ENCODE measurements at places on chromosomes 13 and 19.

GRCh38 chr19:2659856-2660432 is 42.5 kb downstream of the GNG7 start:
- no peak for DNase-seq

DNA sequence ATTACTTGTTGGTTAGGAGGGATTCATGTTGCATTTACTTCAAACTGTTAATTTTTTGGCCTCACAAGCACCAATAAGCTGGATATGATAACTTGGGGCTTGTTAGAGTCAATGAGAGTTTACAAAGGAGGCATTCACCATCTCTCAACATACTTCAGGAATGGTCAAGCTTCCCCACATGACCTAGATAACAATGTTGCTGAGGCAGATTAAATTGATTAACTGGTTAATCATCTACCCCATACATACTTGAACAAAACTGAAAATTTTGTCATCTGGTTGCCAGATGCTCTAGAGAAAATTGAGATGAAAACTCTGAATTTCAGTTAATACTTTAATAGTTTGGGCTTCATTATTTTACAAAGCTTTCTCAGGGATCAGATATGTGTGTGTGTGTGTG is 43.0 kb upstream of the UBL3 start:
- DNase-seq = no peak

DNA sequence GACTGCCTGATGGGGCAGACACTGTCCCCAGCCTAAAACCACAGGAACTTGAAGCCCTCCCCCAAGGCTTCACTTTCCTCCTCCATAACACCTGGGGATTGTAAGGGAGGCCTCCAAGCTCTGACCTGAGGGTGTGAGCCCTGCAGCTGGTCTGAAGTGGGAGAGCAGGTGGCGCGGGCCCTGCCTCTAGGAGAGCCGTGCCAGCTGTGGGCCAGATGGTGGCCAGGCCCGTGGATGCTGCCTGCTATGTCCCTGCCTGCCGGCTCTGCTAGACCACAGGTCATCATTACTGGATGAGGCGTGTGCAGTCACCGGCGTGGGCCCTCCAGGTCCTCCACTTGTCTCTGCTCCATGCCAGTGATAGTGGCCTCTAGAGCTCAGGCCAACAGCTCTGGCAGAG is 3.5 kb upstream of the KLHL26 start:
- no peak for DNase-seq

- DNase-seq = no peak
These were observed 4.2 kb upstream of the RPL18A start for GRCh38 chr19:17855280-17856152.

GRCh38 chr13:23433171-23434153 is at the start of gene SACS:
TSS of gene SACS (minus strand) at chr13:23433702. CDS start at chr13:23411239, 22,463 bp downstream.
- DNase-seq = no peak

GRCh38 chr19:50710094-50710493 is 9.5 kb downstream of the SHANK1 start:
- no peak for DNase-seq

GRCh38 chr13:44719857-44720671 is 143.9 kb upstream of the TSC22D1 start:
- peak; percentile 30 for DNase-seq

- no peak for DNase-seq
These were observed 6.3 kb upstream of the RDH13 start for GRCh38 chr19:55068950-55069864.

DNA sequence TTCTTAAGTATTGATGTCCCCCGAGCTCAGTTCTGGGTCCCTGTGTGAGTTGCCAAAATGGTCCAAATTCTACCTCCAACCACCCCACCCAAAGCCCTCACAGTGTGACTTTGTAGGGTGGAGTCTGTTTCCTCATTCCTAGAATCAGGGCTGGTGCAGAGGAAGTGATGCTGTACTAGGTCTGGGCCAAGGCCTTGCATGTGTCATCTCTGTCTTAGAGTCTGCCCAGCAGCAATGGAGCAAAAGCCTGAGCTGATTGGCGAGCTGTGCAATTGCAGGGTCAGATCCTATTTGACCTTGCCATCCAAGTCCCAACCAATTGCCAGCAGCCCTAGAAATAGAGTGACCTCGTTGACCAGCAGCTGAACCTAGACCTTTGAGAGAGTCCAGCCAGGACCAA is 97.0 kb upstream of the ANKRD10 start:
- no peak for DNase-seq

DNA sequence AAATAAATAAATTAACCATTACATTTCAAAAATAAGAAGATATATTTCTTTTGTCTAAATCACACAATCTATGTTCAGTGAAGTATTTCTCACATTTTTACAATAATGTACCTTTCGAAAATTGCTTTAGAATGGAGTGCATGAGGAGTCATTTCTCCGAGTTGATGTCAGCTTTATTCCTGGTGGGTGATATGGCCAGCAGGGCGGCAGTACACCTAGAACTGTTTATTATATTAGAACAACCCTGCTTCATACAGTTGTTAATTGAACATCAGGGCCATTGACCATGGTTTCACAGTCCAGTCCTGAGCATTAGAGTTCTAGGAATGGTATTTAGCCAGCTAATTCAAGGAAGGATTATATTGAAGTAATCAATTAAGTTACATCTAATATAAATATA is 696.3 kb upstream of the SLC10A2 start:
- DNase-seq = no peak

GRCh38 chr19:535017-535835 is 3.7 kb downstream of the CDC34 start:
- no peak for DNase-seq

DNA sequence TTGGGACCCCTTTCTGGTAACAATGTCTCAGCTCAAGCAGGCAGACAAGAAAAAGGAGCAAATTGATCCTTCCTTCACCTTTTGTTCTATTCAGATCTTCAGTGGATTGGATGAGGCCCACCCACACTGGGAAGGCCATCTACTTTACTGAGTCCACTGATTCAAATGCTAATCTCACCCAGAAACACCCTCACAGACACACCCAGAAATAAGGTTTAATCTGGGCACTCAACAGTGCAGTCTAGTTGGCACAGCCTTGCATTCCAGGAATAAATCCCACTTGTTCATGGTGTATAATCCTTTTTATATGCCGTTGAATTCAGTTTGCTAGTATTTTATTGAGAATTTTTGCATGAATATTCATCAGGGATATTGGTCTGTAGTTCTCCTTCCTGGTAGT is 148.4 kb downstream of the COG6 start:
- DNase-seq = no peak

GRCh38 chr19:19083413-19084178 is 19.8 kb downstream of the SLC25A42 start:
- no peak for DNase-seq

DNA sequence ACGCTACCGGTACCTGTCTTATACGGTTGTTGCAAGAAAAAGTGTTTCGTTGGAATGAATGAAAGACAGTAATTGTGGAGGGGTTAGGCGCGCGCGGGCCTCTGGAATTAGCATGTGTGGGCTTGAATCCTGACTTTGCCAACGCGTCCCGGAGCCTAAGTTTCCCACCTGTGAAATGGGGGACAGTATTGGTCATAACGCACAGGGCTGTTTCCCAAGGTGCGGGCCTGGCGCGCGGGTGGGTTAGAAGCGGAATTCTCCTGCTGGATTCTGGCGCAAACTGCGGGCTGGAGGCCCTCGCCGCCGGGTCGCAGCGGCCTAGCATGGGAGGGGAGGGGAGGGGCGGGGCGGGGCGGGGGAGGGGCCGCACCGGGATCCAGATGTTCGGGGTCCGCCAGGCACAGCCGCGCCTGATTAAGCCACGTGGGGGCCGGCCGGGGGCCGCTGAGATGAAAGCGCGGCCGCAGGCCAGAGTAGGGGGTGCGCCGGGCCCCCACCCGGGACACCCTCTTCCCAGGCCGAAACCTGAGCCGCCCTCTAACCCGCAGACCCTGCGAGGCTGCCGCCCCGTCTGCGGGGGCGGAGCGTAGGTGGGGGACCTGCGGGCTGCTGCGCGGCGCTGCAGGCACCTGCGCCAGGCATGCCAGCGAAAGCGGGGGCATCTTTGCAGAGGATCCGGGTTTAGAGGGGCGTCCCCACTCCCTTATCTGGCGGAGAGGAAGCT is 1.2 kb upstream of the TMEM59L start:
- DNase-seq = no peak

- DNase-seq = no peak
These were observed 492 bp upstream of the PGLYRP1 start for GRCh38 chr19:46023311-46023779.

DNA sequence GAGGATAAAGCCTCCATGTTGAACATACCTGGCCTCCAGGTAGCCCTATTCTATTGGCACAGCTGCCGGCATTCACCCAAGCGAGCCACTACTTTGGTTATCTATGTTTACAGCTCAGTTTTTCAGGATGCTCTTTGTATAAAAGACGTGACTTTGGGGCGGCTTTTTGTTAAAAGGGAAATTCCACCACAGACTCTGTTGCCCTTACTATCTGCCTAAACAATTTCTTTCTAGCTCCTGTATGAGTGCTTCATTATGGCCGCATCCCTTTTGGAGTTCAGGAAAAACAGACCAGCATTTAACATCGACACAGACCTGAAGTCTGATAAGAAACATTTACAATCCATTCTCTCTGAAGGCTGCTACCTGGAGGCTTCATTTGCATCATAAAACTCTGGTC is 9.1 kb upstream of the IGSF23 start:
- DNase-seq = no peak

DNA sequence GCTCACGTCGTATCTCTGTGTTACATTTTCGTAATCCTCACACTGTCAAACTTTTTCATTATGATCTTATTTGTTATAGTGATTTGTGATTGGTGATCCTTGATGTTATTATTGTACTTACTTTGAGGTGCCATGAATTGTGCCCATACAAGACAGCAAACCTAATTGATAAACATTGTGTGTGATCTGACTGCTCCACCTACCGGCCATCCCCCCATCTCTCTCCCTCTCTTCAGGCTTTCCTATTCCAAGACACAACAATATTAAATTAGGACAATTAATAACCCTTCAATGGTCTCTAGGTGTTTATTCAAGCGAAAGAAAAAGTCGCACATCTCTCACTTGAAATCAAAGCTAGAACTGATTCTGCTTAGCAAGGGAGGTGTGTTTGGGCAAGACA is 349.3 kb downstream of the RBM26 start:
- no peak for DNase-seq

DNA sequence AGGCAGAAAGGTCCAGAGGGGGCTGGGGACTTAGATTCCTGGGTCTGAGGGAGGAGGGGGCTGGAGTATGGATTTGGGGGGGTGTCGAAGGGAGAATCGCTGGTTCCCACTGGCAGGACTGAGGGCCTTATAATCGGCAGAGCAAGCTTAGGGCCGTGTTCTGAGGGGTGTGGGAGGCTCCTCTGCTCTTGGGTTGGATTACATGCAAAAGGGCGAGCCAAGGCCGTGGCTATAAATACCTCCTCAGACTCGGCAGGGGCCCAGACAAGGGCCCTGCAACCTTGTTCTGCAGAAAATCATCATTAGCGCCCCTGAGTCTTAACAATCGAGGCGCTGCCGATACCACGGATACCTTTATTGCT is 707 bp upstream of the MAMSTR start:
- DNase-seq = no peak

DNA sequence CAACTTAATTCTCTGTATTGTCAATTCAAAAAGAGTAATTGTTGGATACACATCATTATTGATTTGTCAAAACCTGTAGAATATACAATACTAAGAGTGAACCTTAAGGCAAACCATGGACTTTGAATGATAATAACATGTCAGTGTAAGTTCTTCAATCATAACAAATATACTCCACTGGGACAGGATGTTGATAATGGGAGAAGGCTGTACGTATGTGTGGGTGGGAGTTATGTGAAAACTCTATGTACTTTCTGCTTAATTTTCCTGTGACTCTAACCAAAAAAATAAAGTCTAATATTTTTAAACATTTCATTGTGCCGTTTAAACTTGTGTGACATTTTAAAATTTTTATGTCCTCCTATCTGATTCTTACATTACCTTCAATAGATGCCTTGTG is 526.7 kb downstream of the SUCLA2 start:
- DNase-seq = no peak

GRCh38 chr13:29710511-29710910 is 115.0 kb upstream of the SLC7A1 start:
- DNase-seq = no peak

DNA sequence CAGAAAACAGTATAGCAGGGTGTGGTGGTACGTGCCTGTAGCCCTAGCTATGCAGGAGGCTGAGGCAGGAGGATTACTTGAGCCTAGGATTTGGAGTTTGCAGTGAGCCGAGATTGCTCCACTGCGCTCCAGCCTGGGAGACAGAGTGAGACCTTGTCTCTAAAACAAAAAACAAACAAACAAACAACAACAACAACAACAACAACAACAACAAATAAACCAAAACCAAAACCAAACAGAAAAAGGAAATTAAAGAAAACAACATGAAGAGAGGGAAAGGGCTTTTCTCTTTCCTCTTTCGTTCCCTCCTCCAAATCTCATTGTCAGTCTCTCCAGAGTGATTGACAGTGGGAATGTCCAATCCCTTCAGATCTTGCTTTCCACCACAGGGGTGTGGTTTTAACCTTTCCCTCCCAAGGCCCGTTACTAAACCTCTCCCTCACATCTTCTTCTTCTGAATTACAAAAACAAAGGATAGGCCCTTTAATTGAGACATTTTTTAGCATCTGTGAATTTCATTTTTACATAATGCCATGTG is 341.2 kb downstream of the HS6ST3 start:
- no peak for DNase-seq

GRCh38 chr13:34750078-34750931 is 191.8 kb upstream of the NBEA start:
- no peak for DNase-seq

DNA sequence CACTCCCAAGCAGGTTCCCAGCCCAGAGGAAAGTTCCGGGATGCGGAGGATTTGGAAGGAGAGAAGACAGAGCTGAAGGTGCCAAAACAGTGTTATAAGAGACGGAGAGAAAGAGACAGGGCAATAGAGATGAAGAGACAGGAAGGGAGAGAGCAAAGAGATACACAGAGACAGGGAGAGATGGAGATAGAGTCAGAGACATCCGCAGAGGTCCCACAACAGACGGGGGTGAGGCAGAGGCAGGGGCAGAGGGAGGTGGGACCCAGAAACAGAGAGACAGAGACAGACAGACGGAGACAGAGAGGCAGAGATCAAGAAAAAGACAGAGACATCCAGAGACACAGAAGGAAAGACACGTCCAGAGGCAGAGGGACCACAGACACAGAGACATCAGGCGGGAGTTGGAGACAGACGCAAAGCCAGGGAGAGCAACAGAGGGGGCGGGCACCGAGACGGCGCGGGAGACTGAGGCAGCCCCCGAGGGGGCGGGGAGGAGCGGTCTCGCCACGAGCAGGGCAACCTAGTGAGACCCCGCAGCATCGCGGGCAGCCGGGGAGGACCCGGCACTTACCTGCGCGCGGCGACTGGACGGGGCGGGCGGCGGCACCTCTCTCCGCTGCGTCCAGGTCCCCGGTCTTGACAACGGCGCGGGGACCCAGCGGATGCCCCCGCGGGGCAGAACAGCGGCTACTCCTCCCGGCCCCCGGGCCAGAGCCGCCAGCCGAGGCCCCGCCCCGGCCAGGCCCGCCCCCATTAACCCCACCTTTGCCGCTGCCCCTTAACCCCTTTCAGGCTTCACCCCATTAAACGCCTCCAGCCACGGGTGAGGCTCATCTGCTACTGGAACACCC is at the start of gene GPR4:
Gene GPR4 (minus strand): TSS at position 689 of the 851 bp plus-strand sequence. CDS start 10,346 bp downstream, outside the sequence.
- DNase-seq = no peak

- no peak for DNase-seq
These were observed 260.9 kb downstream of the COG6 start for GRCh38 chr13:39916330-39916729.

GRCh38 chr13:98171900-98172589 is 5.0 kb downstream of the RNF113B start:
- DNase-seq = no peak

All from AG04450 (cell line).